ENCODE measurements at places on chromosomes 2 and 18.

DNA sequence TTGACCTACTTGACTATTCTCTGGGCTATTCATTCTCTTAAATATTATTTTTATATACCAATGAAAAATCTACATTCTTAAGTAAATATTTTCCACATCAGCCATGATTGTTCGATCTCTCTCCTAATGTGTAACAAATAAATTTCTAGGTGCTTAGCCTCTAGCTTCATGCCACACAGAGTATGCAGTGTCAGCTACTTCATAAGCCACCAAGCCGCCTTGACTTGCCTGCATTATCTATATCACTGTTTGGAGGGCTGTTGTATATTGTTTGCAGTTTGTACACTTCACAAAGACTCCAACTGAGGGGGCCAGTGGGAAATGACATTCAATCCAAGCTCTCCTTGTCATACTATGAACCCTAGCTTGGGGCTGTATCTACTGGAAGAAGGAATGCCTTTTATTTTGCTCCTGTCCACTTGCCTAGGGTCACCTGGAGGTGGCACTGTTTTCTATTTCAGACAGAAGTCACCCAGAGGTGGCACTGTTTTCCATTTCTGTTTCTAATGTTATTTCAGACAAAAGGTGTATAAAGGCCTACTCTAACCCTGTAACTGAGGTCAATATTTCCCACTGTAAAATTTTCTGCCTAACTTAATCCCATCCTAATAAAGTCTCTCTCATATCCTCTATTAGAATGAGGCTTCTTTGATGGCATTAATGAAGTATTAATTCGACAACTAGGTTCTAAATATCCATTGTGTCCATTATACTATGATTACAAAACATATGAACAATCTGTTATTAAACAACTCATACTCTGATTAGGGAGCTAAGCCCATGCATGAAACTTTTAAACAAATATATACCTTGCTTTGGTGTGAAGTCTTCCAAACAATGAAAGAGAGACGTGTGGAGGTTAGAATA, 36.4 kb downstream of the COL5A2 start:
- DNase-seq, result peak; percentile 17

DNA sequence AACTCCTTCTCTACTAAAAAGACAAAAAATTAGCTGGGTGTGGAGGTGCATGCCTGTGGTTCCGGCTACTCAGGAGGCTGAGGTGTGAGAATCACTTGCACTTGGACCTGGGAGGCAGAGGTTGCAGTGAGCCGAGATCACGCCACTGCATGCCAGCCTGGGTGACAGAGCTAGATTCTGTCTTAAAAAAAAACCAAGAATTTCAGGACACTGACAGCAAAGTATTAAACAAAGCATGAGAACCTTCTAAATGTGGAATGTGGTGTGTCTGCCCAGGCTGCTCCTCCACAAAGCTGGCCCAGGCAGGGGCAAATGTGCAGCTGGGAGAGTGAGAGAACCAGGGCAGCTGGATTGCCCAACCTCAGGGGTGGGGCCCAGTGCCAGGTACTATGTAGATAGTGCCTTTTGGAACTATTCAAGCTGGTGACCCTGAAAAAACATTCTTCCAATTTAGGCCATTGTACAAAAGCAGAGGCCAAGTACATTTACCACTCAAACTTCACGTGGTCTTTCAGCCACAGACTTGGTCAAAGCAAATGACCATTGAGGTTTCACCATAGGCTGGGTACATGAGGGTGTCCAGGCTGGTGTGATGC, 6.7 kb upstream of the UGT1A5 start:
- no peak for DNase-seq

DNA sequence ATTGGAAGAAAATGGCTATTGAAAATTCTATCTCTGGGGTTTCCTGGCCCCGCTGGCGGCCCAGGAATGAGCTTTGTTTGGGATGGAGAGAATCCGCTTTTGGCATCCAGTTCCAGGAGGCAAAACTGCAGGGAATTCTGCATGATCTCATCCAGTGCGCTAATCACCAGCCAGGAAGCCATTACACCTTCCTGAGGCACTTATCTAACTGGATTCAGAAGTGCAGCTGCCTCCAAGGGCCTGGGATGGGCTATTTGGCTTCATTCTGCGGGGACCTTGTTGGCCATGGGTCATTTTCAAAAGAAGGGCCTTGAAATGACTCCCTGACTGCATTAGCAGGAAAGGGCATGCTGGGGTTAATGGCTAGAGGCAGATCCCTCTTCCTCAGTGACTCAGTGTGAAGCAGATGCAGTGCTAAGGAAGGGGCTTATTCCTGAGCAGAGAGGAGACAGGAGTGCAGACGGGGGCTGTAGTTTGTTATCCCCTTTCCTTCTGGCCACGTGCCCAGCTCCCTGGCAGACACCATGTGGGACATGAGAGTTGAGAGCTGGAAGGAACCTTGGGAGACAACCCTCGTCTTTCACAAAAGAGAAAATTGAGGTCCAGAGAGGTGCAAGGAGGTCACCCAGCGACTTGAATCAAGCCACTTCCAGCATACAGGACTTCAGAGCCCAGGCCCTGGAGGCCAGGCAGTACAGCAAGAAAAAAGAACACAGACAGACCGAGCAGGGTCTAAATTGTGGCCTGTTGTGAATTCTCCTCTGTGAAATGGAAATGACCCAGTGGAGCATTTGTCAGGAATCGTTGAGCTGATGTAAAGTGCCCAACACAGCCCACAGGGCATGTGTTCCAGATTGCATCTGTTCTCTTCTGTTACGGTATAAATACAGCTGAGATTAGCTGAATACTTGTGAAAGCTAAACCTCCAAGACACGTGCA, 161.8 kb downstream of the PRKCE start:
- DNase-seq, result peak; percentile 72

DNA sequence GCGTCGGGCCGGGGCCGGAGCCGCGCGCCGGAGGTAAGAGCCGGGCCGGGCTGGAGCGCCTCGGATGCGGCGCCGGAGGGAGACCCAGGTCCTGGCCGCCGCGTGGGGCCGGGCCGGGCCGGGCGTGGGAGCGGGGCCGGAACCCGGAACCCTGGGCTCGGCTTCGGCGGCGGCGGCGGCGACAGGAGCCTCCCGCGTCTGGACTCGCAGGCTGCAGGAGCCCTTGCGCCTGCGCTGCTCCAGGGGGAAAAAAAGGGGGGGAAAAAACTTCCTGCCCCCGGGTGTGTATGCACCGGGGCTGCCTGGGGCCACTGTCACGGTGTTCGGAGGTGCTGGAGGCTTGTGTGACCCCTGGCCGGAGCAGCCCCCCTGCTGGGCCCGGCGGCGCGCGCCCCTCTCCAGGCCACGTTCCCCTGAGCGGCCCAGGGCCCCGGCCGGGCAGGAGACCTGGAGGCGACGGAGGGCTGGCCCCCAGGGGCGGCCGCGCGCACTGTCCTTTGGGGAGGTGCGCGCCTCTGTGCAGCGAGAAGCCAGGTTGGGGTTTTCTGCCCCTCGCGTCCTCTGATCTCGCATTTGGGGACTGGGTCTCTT, 864 bp downstream of the KLHL29 start:
- peak; percentile 28 for DNase-seq

DNA sequence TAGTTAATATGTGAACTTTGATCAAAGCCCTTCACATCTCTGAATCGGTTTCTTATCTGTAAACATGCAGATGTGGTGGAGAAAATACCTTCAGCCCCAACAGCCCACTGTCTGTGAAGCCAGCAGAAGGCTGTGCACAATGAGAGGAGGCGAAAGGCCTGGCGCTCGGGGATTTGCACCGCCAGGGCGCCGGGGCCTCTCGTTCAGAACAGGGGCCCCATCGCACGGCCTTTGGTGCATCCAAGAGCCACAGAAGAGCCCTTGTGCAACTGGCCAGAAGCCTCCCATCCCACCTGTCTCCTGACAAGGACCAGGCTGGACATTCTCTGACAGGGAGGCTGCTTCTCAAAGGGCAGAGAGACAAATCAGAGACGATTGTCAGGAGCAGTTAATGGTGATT, 407.2 kb upstream of the MYT1L start:
- DNase-seq, result no peak

- no peak for DNase-seq
These were observed 37.5 kb downstream of the SLC39A10 start for GRCh38 chr2:195694553-195694952.

All from NCI-H2171 treated with DMSO at 0.1 percent for 48 hours (cell line).